ENCODE measurements at places on chromosomes 16 and 17. TPM values are rescaled to one million over a fixed set of nuclear protein-coding genes. Genes with fewer than 3 reads are reported as not detected.

DNA sequence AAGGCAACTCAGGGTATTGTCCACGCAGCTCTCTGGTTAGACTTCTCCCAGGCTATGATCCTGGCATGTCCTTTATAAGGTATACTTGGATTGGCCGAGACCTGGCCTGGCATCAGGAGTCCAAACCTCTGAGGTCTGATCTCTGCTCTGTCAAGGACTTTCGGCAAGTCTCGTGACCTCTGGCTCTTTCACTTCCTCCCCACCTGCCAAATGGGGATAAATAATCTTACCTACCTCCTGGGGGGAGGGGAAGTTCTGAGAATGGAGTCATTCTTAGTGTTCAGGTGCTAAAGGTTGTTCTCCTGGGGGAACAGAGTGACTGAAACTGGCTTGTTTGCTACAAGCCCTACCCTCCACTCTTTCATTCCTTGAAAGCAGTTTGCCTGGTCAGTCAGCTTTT is 7.6 kb downstream of the ATXN1L start:
- no peak overlapping the region for H3K27ac ChIP-seq
- peaks cover 43% of the 10 kb centered on the region for H3K36me3 ChIP-seq
- no peak for DNase-seq
- peaks cover 10% of the 10 kb centered on the region for H3K4me1 ChIP-seq

Gene RNF227
- total RNA-seq: 1.6 TPM

DNA sequence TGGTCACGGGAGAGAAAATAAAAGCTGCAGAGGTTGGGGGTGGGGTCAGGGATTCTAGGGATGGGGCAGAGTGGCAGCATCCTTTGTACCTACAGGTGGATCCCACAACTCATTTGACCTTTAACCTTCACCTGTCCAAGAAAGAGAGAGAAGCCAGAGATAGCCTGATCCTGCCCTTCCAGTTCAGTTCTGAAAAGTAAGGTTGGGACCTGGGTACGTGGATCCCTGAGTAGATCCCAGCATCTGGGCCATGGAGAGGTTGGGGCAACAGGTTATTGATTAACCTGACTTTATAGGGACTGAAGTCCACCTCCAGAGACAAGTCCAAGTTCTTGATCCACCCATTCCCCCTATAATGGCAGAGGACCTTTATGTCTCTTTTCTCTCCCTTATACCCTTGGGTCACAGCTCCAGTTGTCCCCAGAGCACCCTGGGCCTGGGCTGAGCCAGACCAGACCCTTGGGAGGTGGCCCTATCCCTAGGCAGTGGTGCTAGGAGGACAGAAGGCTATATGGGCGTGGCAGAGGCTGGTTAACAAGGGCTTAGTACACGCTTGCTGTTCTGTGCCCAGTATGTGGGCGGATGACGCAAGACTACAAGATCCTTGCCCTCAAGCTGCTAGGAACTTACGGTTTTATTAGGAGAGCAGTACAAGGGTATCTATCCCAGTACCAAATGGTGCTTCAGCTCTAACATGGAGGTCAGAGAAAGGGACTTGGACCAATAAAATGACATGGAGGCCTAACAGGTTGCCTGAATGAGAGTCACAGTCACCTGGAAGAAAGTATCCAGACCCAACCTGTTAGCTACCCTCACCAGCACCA is 3.3 kb downstream of the CLDN7 start:
- peaks cover 29% of the 10 kb centered on the region for H3K27me3 ChIP-seq
- DNase-seq: no peak
- H3K4me1 ChIP-seq: peaks cover 30% of the 10 kb centered on the region
- peaks cover 51% of the 10 kb centered on the region for H3K36me3 ChIP-seq

GRCh38 chr17:692116-692515 is 22.5 kb downstream of the VPS53 start:
- no peaks in the 10 kb centered on the region for H3K4me1 ChIP-seq
- DNase-seq: no peak
- H3K27me3 ChIP-seq: no peaks in the 10 kb centered on the region
- H3K27ac ChIP-seq: no peak overlapping the region

- H3K27me3 ChIP-seq: no peaks in the 10 kb centered on the region
- peaks cover 5% of the 10 kb centered on the region for H3K4me1 ChIP-seq
Observed at GRCh38 chr17:1882836-1883235, 53.0 kb downstream of the RPA1 start.

- H3K27me3 ChIP-seq: no peaks in the 10 kb centered on the region
- H3K4me1 ChIP-seq: no peaks in the 10 kb centered on the region
- H3K4me3 ChIP-seq: peak overlapping the region; percentile 21
- peak; percentile 68 for DNase-seq
Observed at GRCh38 chr16:86343027-86343795, 167.1 kb upstream of the FOXF1 start.

- peak overlapping the region; percentile 90 for H3K27ac ChIP-seq
- peak overlapping the region; percentile 83 for H3K4me3 ChIP-seq
- peaks cover 25% of the 10 kb centered on the region for H3K4me1 ChIP-seq
- H3K27me3 ChIP-seq: no peaks in the 10 kb centered on the region
- DNase-seq: no peak
Observed at GRCh38 chr17:54967621-54968261, 713 bp downstream of the COX11 start.

Gene ITGAL
- total RNA-seq: 2.6 TPM

Gene CSHL1
- total RNA-seq: not detected

GRCh38 chr16:54460263-54460860 is 173.8 kb upstream of the IRX3 start:
- H3K27me3 ChIP-seq: no peaks in the 10 kb centered on the region
- no peaks in the 10 kb centered on the region for H3K4me1 ChIP-seq
- DNase-seq: no peak
- H3K36me3 ChIP-seq: no peaks in the 10 kb centered on the region

Gene TP53TG3F
- not detected for total RNA-seq

Gene KIF2B
- not detected for total RNA-seq

GRCh38 chr16:48284772-48285409 is 37.6 kb upstream of the ABCC11 start:
- H3K27me3 ChIP-seq: no peaks in the 10 kb centered on the region
- no peaks in the 10 kb centered on the region for H3K4me1 ChIP-seq
- peaks cover 23% of the 10 kb centered on the region for H3K36me3 ChIP-seq
- H3K27ac ChIP-seq: no peak overlapping the region

DNA sequence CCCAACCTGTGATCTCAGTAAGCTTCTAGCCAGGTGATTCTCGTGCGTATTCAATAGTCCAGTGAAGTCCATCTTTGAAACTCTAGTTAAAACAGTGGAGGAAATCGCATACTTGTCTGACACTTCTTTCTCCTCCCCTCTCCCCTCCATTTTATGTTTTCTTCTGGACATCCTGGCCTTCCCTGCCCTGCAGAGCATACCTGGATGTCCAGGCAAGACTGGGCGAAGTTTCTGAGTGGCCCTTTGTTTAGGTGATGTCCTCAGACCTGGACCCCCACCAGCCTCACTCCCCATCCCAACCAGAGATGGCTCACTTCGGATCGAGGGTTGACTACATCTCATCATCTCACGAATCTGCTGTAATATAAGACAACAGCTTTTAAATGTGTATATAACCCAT is 65.7 kb downstream of the CCDC182 start:
- H3K4me1 ChIP-seq: no peaks in the 10 kb centered on the region
- no peak overlapping the region for H3K27ac ChIP-seq
- no peak overlapping the region for H3K4me3 ChIP-seq
- peak; percentile 43 for DNase-seq

Gene CNGB1
- not detected for total RNA-seq

DNA sequence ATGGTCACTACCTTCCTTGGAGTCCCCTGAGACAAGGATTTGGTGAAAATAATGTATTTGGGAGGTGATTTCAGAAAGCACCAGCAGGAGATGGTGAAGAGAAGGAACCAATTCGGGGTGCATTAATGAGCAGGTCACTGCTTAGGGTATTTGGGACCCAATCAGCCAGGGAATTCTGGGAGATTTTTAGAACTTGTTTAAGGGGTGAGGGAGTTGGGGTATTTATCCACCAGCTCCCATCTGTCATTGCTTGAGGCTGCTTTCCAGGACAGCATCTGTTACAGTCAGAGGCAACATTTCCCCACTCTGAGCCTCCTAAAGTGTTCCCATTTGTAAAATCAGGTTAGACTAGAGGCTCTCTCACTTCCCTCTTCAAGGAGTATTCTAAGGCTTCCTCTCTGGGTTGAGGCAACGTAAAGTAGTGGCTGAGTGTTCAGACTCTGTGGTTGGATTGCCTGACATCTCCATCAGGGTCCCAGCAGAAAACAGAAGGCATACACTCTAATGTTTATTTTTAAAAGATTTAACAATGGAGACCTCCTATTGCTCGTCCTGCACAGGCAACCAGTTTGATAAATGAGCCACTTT is 60.9 kb downstream of the CLEC19A start:
- no peaks in the 10 kb centered on the region for H3K27me3 ChIP-seq
- H3K27ac ChIP-seq: no peak overlapping the region
- H3K36me3 ChIP-seq: no peaks in the 10 kb centered on the region
- DNase-seq: no peak
- no peak overlapping the region for H3K4me3 ChIP-seq

Gene KRT20
- not detected for total RNA-seq

GRCh38 chr17:74779948-74780400 is 3.8 kb upstream of the NAT9 start:
- DNase-seq: peak; percentile 78
- H3K36me3 ChIP-seq: no peaks in the 10 kb centered on the region
- no peaks in the 10 kb centered on the region for H3K27me3 ChIP-seq
- H3K4me1 ChIP-seq: peaks cover 24% of the 10 kb centered on the region
- H3K27ac ChIP-seq: no peak overlapping the region

DNA sequence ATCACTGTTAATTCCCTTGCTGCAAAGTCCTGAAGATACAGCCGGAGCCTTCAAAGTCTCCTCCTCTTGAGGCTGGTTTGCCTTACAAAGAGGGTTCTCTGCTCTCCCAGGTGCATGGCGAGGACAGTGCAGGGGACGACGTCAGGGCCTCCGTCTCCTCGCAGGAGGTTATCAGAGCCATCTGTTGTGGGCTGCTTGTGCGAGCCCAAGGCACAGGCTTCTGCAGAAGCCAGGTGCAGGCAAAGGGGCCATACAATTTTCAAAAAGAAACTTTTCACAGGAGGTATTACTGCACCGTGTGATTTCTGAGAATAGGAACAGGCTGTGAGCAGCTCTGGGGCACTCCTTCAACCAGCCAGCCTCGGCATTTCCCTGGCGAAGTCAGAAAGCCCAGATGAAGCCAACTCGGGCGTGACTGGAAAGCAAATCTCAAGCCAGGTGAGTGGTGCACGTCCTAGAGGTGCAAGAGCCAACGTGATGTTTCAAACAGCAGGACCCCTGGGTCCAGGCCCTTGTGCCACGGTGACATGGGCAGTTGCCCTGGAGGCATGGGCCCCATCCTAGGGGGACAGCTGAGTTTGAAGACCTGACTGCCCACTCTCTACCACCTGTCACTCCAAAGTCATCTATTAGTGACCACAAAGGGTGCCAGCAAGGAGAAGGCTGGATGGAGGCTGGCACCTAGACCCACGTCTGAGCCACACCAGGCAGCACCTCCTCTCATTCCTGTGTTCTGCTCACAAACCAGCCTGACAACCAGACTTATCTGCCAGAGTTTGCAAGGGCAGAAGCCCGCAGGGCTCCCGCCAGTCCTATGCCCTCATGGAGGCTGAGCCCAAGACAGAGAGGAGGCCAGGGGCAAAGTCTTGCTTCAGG is 68.6 kb downstream of the SMPD3 start:
- no peaks in the 10 kb centered on the region for H3K4me1 ChIP-seq
- H3K36me3 ChIP-seq: no peaks in the 10 kb centered on the region
- H3K27me3 ChIP-seq: no peaks in the 10 kb centered on the region
- H3K4me3 ChIP-seq: no peak overlapping the region
- no peak overlapping the region for H3K27ac ChIP-seq
- DNase-seq: no peak

Gene ENGASE
- total RNA-seq: 7.7 TPM

Gene ABCC12
- not detected for total RNA-seq

DNA sequence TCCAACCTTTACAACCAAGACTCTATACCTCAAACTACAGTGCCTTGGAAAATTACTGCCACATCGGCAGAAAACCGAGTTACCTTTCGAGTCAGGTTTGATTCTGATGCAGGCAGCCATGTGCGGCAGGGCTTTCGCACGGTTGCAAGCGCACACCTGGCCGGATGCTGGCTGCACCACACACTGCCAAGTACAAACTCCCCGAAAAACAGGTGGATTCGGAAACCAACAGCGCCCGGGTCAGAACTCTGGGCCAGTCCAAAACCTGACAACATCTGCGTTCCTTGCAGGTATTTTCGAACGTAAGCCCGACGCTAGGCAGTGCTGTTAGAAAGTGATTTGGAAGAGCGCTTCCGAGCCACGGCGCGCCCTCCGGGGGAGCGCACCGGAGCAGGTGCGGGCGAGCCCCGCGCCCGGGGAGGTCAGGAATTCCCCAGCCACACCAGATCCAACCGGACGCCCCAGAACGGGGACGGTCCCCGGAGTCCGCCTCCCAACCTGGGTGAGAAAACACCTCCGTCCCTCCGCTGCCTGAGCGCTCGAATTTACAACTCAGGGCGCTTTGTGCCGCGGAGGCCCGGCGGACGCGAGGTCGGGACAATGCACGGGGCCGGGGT is 1.2 kb downstream of the USP7 start:
- no peak for DNase-seq
- H3K4me3 ChIP-seq: peak overlapping the region; percentile 78
- H3K27me3 ChIP-seq: no peaks in the 10 kb centered on the region
- H3K36me3 ChIP-seq: no peaks in the 10 kb centered on the region
- H3K27ac ChIP-seq: peak overlapping the region; percentile 49
- H3K4me1 ChIP-seq: no peaks in the 10 kb centered on the region

Gene OTOP3
- not detected for total RNA-seq

Gene OR3A3
- total RNA-seq: not detected

GRCh38 chr16:71873199-71873598 is 10.8 kb downstream of the ZNF821 start:
- DNase-seq: no peak
- peaks cover 14% of the 10 kb centered on the region for H3K36me3 ChIP-seq
- H3K4me1 ChIP-seq: no peaks in the 10 kb centered on the region
- H3K27ac ChIP-seq: no peak overlapping the region
- no peaks in the 10 kb centered on the region for H3K27me3 ChIP-seq
- H3K4me3 ChIP-seq: no peak overlapping the region

- DNase-seq: no peak
- H3K27me3 ChIP-seq: no peaks in the 10 kb centered on the region
- H3K27ac ChIP-seq: no peak overlapping the region
- H3K4me1 ChIP-seq: peaks cover 2% of the 10 kb centered on the region
Observed at GRCh38 chr17:79981661-79982101, 54.0 kb downstream of the TBC1D16 start.

GRCh38 chr16:13727943-13728342 is 192.0 kb upstream of the ERCC4 start:
- H3K4me3 ChIP-seq: no peak overlapping the region
- no peak for DNase-seq
- H3K27ac ChIP-seq: no peak overlapping the region
- no peaks in the 10 kb centered on the region for H3K36me3 ChIP-seq

- H3K36me3 ChIP-seq: peaks cover 19% of the 10 kb centered on the region
- H3K27ac ChIP-seq: peak overlapping the region; percentile 91
- DNase-seq: no peak
Observed at GRCh38 chr17:7393613-7394451, 493 bp downstream of the PLSCR3 start.

- no peaks in the 10 kb centered on the region for H3K27me3 ChIP-seq
- H3K36me3 ChIP-seq: peaks cover 16% of the 10 kb centered on the region
- H3K4me1 ChIP-seq: no peaks in the 10 kb centered on the region
- no peak overlapping the region for H3K27ac ChIP-seq
- no peak for DNase-seq
Observed at GRCh38 chr16:120756-121155, 17.7 kb downstream of the NPRL3 start.

Gene UBB
- 1,091 TPM for total RNA-seq

Gene ADAD2
- total RNA-seq: not detected

- peak overlapping the region; percentile 85 for H3K27ac ChIP-seq
- H3K36me3 ChIP-seq: no peaks in the 10 kb centered on the region
- peak overlapping the region; percentile 63 for H3K4me3 ChIP-seq
- no peaks in the 10 kb centered on the region for H3K27me3 ChIP-seq
- no peak for DNase-seq
Observed at GRCh38 chr16:88939972-88940861, 36.8 kb downstream of the CBFA2T3 start.

Gene GCGR
- not detected for total RNA-seq
